ENCODE measurements at places on chromosomes 13 and 19.

DNA sequence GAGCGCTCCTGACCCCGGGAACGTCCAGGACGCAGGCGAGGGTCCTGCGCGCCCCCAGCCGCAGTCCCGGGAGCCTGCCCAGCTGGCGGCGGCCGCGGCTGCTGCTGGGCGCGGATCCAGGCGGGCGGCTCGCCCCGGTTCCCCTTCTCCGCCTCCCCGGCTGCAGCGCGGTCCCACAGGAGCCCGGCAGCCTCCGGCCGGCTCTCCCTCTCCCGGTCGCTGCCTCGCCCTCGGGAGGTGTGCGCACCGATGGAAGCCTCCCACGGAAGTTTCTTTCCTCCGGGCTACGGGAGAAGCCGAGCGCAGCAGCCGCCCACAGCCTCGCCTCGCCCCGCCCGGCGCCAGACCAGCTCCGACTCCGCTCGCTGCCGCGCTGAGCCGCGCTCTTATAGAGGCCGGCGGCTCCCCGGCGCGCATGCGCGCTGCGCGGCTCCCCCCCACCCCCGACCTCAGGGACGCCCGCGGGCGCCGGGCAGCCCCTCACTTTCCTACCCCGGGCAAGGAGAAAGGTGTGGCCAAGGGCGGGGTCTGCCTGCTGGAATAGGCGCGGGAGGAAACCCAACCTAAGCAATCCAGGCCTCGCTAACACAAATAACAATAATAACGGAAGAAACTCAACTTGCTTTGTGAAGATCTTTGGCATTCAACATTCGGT, at the start of gene SHISA2:
Gene SHISA2 (minus strand): TSS at position 360 of the 655 bp plus-strand sequence. CDS start 1,041 bp downstream, outside the sequence.
- peak; percentile 37 for DNase-seq

GRCh38 chr13:60158321-60158801, 5.4 kb downstream of the DIAPH3 start:
- no peak for DNase-seq

GRCh38 chr13:111482806-111483620, 162.6 kb downstream of the TEX29 start:
- DNase-seq: no peak

GRCh38 chr13:113620036-113620796, 35.7 kb downstream of the TFDP1 start:
- no peak for DNase-seq

DNA sequence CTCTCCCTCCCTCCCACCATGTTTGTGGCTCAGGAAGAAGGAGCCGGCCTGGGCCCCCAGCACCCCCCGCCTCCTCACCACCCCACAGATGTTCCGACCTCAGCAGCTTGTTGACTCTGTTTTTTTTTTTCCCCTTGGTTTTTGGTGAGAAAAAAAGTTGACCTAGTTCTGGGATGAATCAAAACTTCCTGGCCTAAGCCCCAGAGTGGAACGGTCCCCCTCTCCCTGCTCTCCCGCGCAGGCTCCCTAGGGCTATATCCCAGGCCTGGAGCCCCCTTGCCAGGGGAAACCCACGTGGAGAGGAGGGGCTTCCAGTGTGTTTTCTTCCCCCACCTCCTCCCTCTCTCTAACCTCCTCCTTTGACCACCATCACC, 4.0 kb downstream of the COL5A3 start:
- no peak for DNase-seq

DNA sequence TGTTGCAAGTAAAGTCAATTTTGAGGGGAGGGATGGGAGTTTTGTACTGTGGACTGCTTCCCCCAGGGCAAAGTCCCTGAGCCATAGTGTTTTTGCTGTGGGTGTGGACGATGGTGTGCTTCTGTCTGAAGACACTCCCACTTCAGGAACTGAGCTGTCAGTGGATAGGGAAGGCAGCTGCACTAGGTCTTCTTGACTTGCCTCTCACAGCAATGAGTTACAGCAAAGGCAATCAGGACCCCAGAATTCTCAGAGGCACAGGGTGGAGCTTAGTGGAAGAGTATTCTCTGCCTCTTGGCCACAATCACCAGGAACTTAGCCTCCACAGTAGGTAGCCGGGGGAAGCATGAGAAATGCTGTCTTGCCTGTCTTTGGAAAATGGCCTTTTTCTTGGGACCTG, 1416.6 kb upstream of the MIR17HG start:
- DNase-seq: no peak

GRCh38 chr19:30930941-30931706, 418.1 kb downstream of the TSHZ3 start:
- no peak for DNase-seq

GRCh38 chr13:27824121-27824520, 31.8 kb downstream of the GSX1 start:
- DNase-seq: no peak

GRCh38 chr19:39524495-39524894, 8.2 kb downstream of the EID2B start:
- DNase-seq: no peak

DNA sequence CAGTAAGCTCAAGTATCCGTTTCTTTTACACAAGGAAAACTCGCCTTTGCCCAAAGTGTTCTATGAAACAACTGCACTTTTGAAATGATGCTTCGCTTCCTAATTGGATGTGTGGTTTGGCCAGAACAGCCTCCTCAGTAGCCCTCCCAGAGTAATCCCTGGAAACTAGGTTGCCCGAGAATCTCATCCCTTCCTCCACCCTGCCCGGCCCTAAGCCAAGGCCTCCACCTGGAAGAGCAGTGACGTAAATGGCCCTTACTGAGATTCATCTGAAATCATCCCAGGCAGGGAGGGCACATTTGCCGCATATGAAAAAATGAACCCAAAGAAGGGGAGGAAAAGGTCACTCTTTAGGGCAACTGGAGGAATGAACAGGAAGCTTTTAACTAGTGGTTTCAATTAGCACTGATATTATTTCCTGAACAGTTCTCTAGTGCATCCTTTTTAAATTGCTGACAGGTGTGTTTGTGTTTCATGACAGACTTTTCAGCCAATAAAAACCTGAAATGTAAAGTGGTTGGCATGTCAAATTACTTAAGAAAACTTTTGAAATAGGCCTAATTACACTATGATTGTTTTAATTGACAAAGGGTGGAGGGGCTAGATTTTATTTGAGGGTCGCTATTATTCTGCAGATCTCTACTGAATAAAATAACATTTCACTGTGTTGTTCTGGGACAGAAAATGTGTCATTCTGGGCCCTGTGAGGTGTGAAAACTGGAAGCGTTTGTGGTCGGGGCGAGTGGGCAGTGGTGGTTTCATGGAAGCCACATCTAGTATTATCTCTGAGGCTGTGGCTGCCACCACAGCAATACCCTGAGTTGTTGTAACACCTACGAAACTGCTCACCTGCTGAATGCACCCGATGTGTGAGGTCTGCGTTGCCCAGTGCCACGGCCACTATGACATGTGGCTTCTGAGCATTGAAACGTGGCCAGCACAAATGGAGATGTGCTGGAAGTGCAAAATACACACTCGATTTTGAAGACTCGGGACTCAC, 112.1 kb downstream of the ZIC5 start:
- DNase-seq: no peak

GRCh38 chr13:95222733-95223018, 78.6 kb downstream of the ABCC4 start:
- no peak for DNase-seq

GRCh38 chr13:68727798-68728197, 1379.8 kb upstream of the ATXN8OS start:
- no peak for DNase-seq

GRCh38 chr19:48925240-48925843, 8.2 kb upstream of the DHDH start:
- DNase-seq: no peak

GRCh38 chr19:20482721-20483120, 82.9 kb downstream of the ZNF737 start:
- no peak for DNase-seq

GRCh38 chr19:41746593-41747227, 8.6 kb upstream of the CEACAM6 start:
- no peak for DNase-seq

- DNase-seq: no peak
Measured at GRCh38 chr13:28459911-28460310, 35.0 kb downstream of the FLT1 start.

- DNase-seq: no peak
Measured at GRCh38 chr19:48646722-48647216, 782 bp upstream of the CA11 start.

DNA sequence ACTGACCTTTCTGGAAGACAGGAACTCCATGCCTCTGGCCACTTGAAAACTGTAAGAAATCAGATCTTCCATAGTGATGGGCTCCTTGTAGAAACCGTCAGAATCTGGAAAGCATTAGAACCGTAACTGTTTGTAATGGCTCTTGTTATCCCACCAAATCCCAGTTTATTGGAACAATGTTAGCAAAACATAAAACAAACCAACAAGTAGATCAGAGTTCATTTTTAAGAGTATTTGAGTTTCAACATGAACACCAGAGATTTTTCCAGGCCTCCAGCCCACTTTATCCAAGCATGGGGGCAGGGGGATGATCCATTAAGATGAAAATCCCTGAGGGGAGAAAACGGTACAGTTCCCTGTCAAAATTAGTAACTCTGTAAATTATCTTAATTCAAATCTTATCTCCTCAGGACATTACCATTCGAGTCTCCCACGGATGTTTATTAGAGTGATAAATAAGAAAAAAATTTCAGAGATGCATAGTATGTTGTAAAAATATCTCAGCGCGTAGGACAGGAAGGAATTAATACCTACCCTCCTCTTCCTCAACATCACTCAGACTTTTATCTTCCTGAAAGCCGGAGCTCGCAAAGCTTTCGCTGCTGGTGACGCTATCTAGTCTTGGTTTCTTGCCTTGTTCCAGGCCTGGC, 172.5 kb downstream of the FLT1 start:
- DNase-seq: no peak

- DNase-seq: no peak
Measured at GRCh38 chr13:113742445-113743120, 16.4 kb upstream of the TMEM255B start.

GRCh38 chr19:48271531-48272151, 1.8 kb downstream of the ZNF114 start:
- no peak for DNase-seq

DNA sequence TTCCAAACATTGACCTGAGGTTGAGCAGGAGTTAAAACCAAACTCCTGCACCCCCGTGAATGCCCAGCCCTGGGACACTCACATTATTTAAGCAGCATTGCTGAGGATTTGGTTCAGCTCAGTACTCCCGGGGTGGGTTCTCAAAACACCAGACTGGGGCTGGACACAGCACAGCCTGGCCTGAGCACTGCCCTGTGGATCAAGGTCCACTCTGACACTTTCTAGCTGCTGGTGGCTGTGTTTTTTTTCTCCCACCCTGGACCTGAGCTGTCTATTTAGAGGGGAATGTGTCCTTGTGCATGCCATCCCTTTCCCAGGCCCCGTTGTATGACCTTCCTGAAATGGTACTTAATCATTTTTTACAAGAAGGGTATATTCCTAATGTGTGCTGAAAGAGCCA, 94.7 kb upstream of the GJB6 start:
- DNase-seq: no peak

DNA sequence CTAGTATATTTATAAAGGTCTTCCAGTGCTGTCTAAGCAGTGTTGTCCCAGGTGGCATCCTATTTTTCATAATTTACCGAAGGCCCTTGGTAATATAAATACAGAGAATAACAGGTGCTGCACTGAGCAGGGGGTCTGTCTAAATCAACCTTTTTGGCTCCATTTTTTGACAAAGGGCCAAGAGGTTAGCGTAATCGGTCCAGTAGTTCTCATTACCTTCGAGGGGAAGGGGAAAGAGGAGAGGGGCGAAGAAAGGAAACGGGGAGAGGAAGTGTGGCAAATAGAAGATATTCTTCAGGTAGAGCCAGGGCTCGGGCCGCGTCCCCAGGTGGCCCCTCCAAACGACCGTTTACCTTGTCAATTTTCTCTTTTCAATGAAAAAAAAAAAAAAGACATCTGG, 749 bp upstream of the PAN3 start:
- DNase-seq: no peak

DNA sequence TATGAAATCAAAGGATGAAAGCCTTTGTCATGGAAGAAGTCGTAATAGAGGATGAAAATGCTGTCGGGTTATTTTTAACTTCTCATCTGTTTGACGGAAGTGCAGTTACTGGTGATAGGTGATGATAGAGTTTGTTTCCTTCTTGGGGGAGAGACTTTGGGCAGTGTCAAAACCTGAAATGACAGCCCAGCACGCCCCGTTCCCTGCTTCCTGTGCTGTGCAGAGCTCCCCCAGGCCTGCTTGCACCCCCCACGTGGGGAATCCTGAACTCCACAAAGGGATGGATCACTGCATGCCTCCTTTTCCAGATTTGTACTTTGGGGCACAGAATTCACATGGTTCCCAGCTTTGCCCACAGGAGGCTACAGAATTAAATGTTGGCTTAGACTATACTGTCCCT, 102.7 kb downstream of the ATP11A start:
- DNase-seq: peak; percentile 46

GRCh38 chr19:18735324-18735723, 51.8 kb downstream of the CRTC1 start:
- DNase-seq: no peak

GRCh38 chr19:30229525-30230174, 142.5 kb upstream of the ZNF536 start:
- DNase-seq: no peak

- no peak for DNase-seq
Measured at GRCh38 chr19:35042954-35043604, 1.6 kb downstream of the HPN start.

- no peak for DNase-seq
Measured at GRCh38 chr19:7869910-7870511, 4.2 kb downstream of the PRR36 start.

- DNase-seq: no peak
Measured at GRCh38 chr19:33396701-33397535, 23.4 kb downstream of the CEBPG start.

Measured in vagina (tissue), 2 donors.